ENCODE measurements at places on chromosomes 7 and 10.
A peak's percentile ranks its signal among the peaks of the same experiment; 100 is the strongest.

DNA sequence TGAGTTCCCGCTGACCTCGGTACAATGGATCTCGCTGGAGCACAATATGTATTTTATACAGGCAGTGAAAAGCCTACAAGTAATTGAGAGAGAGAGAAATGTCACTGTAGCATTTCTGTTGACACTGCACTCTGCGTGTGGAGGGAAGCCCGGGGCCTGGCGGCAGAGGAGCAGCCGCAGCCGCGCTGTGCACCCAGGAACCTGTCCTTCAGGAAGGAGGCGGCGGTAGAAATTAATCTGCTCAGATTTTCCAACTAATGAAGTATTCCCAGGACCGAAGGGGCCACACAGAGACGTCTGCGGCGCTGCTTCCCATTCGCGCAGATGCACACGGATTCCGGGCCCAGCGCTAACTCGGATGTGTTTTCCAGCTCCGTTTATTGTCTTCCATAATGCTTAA, 170.1 kb downstream of the EBF3 start:
- no peak for DNase-seq

DNA sequence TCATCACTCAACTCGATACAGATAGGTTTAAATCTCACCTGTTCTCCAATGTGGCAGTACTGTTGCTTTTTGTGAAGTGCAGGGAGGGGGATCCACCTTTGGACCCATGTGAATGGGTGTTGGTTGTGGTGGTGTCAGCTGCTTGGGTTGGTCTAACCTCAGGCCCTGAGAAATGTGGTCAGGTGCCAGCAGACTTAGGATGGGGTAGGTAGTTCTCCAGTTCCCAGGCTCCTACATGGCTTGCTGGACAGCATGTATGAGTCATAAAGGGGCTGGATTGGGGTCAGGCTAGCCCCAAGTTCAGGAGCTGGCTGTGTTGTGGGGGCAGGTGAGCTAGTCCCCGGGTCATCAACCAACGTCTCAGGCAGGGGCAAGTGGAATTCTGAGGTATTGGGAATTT, 472.6 kb upstream of the CNTNAP2 start:
- DNase-seq: no peak

- DNase-seq: no peak
Observed at GRCh38 chr7:132089356-132089755, 486.9 kb downstream of the PLXNA4 start.

DNA sequence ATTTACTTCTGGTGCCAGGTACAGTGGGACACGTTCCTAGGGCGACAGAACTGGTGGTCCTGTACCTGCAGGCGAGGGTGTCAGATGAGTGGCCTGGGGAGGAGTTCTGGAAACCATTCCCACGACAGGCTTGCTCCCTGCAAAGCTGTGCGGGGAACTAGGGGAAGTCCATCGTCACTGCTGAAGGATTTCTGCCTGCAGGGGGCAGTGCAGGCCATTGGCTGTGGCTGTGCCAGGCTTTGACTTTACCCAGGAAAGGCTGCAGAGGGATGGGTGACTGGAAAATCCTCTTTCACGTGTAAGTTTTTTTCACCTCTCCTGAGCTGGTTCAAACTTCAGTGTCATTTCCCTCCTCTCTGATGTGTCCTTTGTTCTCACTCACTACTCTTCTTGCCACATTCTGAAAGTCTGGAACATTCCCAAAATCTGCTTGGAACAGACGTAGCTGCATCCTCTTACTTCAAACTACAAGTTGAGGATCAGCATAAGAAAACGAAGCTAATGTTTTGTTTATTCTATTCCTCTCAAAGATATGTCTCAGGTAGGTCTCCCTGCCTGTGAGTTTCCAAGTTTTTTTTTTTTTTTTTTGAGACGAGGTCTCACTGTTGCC, 126.5 kb downstream of the SH2D4B start:
- DNase-seq: peak; percentile 28

- no peak for DNase-seq
Observed at GRCh38 chr7:132742189-132742612, 165.9 kb upstream of the PLXNA4 start.

- no peak for DNase-seq
Observed at GRCh38 chr7:79673421-79673820, 220.0 kb upstream of the MAGI2 start.

- DNase-seq: no peak
Observed at GRCh38 chr10:75098902-75099673, 12.4 kb upstream of the SAMD8 start.

Data from GM19239 (cell line).